ENCODE measurements at places on chromosomes 11 and 22.

- DNase-seq = peak; percentile 82
Observed at GRCh38 chr11:132064987-132065620, 694.7 kb downstream of the NTM start.

DNA sequence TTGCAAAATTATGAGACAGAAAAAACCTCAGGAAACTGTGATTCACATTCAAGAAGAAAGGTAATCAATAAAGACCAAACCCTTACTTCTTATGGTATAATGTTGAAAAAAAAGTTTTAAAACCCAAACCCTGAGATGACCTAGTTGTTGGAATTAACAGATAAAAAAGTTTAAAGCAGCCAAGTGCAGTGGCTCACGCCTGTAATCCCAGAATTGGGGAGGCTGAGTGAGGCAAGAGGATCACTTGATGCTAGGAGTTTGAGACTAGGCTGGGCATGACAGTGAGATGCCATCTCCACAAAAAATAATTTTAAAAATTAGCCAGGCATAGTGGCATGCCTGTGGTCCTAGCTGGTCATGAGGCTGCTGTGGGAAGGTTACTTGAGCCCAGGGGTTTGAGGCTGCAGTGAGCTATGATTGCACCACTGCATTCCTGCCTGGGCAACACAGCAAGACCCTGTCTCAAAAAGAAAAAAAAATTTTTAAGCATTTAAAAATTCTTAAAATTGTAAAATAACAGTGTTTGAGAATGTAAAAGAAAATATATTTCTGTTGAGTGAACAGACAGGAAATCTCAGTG lies 85.1 kb downstream of the EFCAB6 start:
- DNase-seq = no peak

- no peak for DNase-seq
Observed at GRCh38 chr11:68652683-68653156, 31.6 kb upstream of the GAL start.

DNA sequence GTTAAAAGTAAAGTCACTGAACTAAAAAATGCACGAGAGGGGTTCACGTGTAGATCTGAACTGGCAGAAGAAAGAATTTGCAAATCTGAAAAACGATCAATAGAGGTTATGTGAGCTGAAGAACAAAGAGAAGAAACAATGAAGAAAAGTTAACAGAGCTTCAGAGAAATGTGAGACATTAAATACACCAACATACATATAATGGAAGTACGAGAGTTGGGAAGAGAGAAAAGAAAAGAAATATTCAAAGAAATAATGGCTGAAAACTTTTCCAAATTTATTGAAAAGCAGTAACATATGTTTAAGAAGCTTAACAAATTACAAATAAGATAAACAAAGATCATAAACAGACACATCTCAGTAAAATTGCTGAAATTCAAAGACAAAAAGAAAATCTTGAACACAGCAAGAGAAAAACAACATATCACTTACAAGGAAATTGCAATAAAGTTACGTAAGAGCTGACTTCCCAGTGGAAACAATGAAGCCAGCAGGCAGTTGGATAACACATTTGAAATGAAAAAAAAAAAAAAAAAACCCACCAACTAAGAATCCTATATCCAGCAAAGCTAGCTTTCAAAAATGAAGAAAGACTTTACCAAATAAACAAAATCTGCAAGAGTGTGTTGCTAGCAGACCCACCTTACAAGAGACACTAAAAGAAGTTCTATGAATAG lies 56.8 kb downstream of the EMSY start:
- no peak for DNase-seq

DNA sequence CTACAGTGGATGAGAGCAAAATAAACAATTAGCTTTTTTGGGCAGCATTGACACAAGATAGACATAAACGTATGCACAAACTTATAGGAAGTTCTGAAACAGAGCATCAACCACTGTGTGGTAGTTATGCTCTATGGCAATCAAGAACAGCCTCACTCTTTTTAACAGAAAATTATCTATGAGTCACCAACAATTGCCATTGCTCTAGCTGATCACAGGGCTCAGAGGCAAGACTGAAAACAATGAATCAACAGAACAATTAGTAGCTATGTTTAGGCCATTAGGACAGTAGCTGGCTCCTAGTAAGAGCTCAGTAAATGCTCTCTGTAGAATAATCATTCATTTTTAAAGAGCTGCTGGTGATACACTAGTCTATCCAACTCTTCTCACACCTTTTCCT lies 34.9 kb upstream of the PICALM start:
- DNase-seq = no peak

DNA sequence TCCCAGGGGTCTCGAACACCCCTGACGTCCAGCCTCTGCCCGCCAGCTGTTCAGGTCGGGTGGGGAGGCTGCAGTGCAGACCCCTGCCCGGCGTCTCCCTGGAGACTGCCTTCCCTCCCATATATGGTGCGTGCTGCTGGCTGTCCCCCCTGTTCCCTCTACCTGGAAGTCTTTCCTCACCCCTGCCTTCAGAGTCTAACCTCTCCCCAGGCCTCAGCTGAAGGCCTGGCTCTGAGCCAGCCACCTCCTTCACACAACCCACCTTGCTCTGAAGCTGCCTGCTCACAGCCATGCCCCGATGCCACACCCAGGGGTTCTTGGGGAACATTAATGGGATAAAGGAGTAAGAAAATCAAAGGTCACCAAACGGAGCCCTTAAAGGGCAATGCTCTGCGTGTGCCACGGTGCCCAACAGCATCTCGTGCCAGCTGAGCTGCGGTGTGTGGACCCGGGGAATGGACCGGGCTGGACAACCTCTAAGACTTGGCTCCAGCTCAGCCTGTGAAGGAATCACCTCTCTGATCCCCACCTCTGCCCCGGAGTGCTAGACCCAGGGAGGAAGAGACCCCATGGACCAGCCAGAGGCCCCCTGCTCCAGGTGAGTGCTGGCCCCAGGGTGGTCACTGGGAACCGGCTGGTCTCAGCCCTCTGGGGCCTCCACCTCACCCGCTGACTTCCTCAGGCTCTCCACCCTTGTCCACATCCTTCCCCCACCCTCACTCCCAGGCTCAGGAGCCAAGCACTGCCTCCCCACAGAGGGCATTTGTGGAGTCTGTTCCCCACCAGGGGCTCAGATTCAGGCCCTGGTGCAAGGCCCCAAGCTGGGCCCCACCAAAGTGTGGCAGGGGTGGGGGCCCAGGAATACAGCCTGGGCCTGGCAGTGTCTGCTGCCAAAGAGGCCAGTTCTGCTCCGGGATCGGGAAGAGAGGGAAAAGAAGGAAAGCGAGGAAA lies at the start of gene NLRP6:
Gene NLRP6 (plus strand): TSS at position 407 of the 951 bp plus-strand sequence. CDS start 163 bp downstream, at position 570.
- DNase-seq = no peak

DNA sequence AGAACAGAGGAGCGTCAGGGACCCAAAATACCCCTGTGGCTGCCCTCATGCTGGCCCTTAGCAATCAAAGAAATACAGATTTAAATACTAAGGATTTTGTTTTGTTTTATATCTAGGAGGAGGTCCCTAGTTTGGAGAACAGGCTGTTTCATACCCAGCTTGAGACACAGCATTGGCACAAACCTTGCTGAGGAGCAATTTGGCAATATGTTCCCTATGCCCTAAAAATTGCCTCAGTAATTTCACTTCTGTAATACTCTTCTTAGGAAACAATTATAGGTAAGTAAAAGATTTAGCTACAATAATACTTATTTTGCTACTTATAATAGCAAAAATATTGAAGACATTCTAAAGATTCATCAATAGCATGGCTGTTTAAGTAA lies 37.0 kb downstream of the TSKU start:
- no peak for DNase-seq

GRCh38 chr22:23825246-23825905 lies 13.4 kb downstream of the DERL3 start:
- no peak for DNase-seq

DNA sequence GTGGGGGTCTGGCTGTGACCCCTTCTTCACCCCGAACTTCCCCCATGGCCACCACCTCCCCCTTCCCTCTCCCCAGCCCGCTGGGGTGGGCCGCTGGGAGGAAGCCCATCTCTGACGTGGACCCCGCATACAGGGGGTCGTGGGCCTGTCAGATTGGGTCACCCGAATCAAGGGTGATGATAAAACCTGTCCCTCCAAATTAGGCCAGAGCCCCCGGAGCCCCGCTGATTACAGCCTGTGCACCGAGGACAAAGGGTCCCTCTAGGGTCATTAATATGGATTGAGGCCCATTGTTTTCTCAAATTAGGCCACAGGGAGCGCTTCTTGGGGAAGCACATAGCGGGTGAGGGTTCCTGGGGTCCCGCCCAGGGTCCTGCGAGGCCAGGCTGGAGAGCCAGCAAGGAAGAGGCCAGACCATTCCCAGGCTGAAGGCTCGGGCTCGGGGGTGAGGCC lies 4.9 kb upstream of the LINC01488 start:
- DNase-seq = no peak

DNA sequence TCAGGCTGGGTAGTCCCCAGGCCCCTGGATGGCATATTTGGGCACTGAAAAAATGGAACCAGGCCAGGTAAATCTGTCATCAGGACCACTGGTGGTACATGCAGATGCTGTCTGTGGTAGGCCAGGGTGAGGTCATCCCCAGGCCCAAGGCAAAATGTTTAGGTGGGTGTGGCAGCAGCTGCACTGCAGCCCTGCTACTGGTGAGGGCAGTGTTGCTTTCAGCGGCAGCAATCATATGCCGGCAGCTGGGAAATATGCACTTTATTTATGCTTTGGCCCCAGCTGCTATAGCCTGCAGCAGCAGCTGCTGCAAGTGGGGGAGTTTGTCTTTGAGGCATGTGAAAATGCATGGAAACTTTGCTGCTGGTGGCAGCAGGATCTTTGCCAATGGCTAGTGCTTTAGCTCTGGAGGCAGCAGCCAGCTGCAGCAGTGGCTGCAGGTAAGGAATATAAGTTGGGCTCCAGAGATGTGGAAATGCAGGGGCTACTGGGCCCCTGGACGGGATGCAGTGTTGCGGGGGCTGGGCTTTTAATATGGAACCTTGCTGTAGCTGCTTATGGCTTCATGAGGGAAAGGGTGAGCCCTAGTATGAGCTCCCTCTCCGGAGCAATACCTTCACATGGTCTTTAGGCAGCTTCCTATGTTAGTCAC lies 365.7 kb upstream of the CADM1 start:
- DNase-seq = peak; percentile 83

DNA sequence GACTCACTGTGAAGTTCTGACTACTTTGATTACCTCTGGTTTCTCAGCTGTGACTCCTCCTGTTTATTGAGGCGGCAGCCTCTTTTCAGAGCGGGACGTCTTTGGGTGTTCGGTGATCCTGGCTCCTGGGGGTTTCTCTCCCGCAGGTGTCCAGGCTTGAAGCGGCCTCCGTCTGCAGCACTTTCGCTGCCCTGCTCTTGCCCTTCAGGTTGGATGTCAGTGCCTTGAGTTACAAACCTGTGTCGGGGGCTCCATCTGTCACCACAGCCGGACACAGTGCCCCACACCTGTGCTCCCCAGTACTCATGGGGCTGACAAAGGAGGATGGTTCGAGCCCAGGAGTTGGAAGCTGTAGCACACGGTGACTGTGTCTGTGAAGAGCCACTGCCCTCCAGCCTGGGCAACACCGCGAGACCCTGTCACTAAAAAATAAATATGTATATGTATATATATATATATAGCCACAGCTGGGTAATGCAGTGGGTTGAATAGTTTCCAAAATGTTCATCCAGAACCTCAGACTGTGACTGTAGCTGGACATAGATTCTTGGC lies 104.1 kb downstream of the BRD1 start:
- no peak for DNase-seq

GRCh38 chr11:73734993-73735392 lies 25.9 kb downstream of the RAB6A start:
- DNase-seq = no peak

GRCh38 chr11:8777907-8778767 lies 95.5 kb downstream of the RPL27A start:
- DNase-seq = peak; percentile 95

- DNase-seq = peak; percentile 77
Observed at GRCh38 chr11:36033082-36033751, 89.4 kb downstream of the LDLRAD3 start.

- no peak for DNase-seq
Observed at GRCh38 chr11:61345954-61346843, 13.2 kb downstream of the TKFC start.

GRCh38 chr11:111945198-111945597 lies 8.1 kb downstream of the DIXDC1 start:
- no peak for DNase-seq

DNA sequence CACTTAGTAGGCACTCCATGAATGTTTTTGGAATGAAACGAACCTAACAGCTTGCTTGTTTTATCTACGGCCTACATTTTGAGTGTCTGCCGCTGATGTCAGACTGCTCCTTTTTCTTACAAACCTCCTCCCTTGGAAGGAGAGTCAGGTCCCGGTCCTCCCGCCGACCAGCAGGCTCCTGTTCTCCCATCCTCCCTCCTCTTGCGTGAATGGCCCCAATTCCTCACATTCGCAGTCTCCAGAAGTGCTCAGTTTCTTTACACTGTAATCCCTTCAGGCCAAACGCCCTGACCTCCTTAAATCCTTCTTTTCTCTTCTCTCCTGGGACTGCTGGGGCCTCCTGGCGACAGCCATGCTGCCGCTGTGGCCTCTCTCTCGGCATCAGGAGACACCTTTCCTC lies 82.6 kb upstream of the CSNK2A3 start:
- DNase-seq = no peak

DNA sequence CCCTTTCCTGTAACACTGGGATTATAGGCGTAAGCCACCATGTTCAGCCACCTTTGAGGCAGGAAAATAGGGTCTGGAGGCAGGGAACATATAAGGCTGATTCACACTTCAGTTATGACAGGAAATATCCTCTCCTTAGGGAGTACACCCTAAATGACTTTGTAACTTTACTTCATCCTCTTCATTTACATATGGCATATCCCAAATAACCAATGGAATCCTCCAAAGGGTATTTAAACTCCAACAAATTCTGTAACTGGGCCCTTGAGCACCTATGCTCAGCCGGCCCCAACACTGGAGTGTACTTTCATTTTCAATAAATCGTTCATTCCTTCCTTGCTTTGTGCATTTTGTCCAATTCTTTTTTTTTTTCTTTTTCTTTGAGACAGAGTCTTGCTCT lies 1.6 kb upstream of the KAT5 start:
- DNase-seq = no peak

DNA sequence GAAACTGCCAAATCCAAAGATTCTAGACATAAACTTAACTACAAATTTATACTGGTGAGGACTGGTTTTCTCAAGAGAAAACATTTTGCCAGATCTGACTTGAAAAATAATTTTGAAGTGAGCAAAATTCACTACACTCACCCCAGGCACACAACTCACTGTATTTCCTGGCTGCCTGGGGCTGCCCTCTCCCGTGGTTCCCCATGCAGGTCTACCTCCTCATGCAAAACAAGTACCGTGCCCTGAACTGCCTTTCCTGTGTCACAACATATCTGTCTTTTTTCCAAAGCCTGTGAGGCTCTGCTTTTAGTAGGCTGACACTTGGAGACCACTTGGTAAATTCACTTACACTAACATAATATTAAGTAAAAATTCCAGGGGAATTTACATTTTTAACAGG lies 76.4 kb downstream of the LIF start:
- DNase-seq = no peak

DNA sequence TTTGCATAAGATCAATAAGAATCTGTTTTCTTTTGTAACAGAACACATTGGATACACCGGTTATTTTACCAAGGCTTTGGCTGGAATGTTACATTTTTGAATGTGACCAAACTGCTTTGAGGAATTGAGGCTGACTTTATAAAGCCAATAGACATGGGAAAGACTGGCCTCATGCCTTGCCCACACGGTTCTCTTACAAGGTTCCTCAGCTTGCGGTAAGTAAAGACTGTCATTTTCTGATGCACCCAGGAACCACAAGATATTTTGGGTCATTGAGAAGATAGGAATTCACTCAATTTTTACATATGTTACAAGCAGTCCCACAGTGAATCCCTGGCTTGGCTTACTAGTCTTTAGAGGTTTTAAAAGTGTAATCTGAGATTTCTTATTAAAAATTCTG lies 23.9 kb downstream of the OR10A6 start:
- DNase-seq = no peak

- DNase-seq = no peak
Observed at GRCh38 chr11:23755076-23755475, 741.8 kb upstream of the LUZP2 start.

Measured in tongue (tissue), 3 donors.